ENCODE measurements at places on chromosomes 2 and 18.

DNA sequence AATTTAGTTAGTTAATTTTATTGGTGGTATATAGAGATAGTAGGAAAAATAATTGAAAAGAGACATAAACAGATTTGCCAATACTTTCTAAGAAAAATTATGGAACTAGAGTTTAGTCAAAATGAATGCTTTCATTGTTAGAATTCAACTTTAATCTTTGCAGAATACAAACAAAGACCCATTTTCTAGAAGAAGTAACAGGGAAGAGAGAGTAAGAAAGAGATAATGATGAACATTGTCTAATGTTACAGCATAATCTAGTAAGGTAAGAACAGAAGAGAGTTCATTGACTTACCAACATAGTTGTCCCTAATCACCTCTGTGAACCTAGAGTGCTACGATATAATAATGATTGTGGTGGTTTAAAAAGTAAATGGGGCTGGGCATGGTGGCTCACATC lies 23.7 kb downstream of the SCN1A start:
- ATAC-seq, result no peak

DNA sequence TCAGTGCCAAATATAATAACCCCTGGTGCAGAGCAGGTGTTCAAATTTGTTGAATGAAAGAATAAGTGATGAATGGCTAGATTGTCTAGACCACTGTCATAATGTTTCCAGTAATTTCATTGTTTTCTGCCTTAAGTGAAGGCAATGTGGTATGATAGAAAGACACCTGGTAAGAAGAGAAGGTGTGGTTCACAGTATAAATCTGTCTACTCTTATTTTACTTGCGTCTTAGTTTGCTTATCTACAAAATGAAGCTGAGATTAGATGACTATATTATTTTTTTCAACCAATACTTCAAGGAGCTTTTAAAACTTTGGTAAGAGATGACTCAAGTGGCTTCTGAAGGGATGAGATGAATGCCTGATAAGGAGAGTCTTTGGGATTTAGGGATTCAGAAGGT lies 788.4 kb downstream of the EPHA4 start:
- no peak for ATAC-seq

DNA sequence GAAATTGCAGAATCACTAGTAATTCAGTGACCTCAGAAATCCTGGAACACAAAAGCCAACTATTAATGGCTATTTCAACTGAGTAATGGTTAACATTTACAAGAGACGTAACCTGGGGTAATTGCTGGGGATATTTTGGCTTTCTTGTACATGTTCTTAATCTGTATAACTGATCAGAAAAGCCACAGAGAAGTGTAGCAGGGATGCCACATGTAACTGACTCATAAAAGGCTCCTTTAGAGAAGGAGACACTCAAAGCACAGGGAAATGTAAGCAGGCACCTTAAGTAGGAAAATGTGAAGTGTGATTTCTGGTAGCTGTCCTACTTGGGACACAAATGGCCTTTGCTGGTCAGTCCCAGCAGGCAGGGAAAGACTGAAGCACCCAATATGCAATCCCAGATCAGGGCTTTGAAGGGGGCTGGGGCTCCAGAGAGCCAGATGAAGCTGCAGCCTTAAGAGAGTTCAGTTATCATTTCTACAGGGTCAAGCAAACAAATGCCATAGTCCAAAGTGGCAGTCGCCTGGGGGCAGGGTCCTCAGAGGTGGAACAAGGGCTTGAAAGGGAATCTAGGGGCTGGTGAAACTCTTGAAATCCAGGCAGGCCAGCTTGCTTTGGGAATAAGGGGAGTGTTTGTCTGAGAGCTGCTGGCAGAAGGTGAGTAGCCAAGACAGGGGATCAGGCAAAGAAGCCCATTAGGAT lies 7.2 kb upstream of the SPOPL start:
- no peak for ATAC-seq

DNA sequence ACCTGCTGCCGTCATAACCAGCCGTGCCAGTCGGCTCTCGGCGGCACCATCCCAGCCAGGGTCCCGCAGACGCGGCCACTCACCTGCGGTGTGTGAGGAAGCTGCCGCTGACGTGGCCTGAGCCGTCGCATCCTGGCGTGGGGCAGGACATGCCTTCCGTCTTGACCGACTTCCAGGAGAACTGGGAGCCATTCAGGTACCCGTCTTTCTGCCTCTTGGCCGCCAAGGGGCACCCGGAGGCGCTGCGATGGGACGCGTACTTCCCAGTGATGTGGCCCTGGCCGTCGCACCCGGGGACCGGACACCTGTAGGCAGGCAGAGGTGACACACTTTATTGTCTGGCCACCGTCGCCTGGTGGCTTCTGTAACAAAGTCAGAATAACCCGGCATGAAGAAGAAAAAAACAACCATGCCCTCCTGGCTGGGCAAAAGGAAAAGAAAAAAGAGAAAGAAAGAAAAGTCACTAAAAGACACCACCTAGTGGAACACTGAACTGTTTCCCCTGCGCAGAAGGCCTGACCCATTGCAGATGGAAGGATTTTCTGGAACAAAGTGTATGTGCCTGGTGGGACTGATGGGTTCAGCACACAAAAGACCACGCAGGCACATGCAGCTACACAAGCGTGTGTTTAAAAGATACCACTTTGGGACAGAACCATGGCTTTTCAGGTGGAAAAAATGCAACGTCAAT lies 94.9 kb upstream of the PXDN start:
- ATAC-seq, result no peak

- ATAC-seq, result no peak
Measured at GRCh38 chr2:33240178-33240577, 236.3 kb upstream of the RASGRP3 start.

- no peak for ATAC-seq
Measured at GRCh38 chr2:221360742-221361141, 211.4 kb downstream of the EPHA4 start.

- ATAC-seq, result no peak
Measured at GRCh38 chr2:240480834-240481623, 45.6 kb downstream of the GPC1 start.

GRCh38 chr2:201854841-201855240 lies 48.5 kb downstream of the CDK15 start:
- no peak for ATAC-seq

DNA sequence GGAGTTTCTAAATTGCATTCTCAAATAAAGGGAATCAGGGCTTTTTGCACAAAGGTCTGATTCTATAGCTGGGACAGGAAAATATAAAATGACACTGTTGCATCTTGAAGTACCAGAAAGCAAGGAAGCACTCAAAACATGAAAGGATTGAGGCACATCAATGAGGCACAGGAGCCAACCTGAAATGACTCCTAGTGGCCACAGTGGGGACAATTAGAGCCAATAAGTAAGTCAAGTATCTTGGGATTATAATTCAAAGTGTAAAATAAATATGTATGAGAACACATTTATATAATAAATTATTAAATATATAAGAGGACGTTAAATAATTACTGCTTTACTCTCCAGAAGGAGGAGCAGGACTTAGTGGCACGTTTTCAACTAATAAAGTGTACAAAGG lies 1259.5 kb upstream of the CDH2 start:
- ATAC-seq, result no peak

- no peak for ATAC-seq
Measured at GRCh38 chr2:10274376-10274775, 28.3 kb upstream of the HPCAL1 start.

DNA sequence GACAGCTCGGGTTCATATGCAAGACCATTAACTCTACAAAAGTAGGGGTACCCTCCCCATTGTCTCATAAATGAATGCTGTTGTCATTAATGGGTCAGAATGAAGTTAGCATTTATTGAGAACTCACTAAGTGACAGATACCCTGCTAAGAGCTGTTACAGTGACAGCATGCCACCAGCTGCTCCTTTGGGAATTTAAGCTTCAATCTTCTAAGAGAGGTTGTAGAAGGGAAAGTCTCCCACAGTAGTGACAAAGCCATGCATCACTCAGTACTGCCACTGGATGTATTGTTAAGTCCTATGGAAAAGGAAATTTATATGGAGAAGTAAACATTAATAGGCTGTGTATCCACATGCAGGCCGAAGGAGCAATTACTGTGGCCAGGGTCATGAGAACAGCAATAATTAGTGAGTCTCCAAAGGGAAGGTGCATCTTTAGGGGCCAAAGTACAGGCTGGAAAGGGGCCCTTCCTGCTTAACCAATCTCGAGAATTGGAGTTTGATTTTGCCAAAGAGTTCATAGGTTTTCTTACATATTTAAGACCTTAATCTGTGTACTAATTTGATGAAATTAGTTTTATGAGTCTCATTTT lies 64.5 kb upstream of the FAM124B start:
- no peak for ATAC-seq

GRCh38 chr2:160700021-160700814 lies 206.6 kb upstream of the RBMS1 start:
- ATAC-seq, result no peak

DNA sequence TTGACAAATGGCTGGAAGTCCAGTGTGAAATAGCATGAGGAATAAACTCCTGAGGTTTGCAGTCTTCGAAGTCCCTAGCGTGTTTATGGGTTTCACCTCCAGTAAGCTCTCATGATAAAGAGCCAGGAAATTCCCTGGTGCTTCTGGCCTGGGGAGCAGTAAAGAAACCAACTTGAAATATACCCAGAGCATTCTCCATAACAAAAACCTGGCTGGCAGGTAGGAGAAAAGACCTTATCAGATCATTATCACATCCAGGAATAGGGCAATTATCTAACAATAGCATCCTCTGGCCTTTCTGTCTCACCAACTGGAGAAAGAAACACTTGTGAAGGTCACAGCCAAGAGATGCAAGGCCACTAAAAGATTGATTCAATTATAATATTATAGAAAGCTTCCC lies 513.6 kb upstream of the LRRTM4 start:
- no peak for ATAC-seq

DNA sequence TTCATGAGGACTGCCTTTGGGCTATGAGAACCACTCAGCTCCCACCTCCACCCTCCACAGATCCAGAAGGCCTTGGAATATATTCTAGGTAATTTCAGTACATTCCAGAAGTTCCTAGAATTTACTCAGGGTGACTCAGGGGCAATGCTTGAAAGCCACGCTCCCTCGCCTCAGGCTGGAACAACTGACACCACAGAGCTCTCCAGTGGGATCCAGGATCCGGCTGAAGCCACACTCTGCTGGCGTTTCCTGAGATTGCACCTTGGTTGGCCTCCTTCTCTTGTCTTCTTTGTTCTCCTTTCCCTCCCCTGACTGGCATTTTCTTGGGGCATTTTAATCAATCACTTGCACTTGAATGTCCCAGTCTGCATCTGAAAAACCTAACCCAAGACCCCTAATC lies 92.6 kb upstream of the KCNE4 start:
- no peak for ATAC-seq

GRCh38 chr2:44836916-44837315 lies 104.6 kb upstream of the SIX3 start:
- ATAC-seq, result no peak

DNA sequence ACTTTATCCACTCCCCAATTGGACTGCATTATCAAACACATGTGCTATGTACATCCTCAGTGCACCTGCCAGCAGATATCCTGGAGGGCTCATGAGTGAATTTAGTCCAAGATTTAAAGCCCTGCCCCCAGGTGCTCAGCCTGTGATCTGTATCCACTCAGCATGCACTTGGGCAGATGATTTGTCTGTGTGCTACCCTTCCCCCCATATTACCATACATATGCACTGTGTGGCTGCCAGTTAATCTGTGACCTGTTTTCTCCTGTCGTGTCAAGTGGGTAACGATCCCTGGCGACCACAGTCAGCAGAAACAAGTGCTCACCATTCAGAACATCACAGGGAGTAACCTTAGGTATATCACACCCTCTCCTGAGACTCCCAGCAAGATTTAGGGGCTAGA lies 10.2 kb downstream of the NAGK start:
- ATAC-seq, result no peak

GRCh38 chr2:7353571-7353970 lies 436.4 kb downstream of the RNF144A start:
- no peak for ATAC-seq

DNA sequence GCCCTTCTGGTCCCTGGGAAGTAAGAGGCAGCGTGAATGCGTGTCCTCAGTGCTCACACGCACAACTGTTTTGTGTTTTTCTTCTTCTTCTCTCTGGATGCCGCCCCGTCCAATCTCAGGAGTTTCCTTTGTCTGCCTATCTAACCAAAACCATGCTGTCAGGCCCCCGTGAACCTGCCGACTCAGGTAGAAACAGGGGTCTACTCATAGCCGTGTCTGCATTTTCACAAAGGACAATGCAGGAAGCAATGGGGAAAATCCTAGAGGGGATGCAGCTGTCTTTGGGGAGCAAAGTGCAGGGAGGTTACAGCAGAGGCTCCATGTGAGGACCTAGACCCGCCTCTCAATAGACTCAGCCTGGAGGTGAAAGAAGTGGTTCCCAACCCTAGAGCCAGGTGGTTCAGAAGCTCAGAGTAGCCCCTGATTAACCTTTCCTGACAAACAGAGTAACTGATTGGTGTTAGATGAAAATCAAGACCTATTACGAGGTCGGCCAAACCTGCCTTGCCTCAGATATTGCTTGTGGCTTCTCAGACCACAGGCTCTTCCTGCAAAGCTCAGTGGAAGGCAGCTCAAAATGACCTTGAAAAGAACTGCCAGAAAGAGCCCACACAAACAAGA lies 49.3 kb downstream of the CD226 start:
- ATAC-seq, result no peak

GRCh38 chr2:136386046-136386445 lies 268.1 kb upstream of the CXCR4 start:
- peak; percentile 60 for ATAC-seq

DNA sequence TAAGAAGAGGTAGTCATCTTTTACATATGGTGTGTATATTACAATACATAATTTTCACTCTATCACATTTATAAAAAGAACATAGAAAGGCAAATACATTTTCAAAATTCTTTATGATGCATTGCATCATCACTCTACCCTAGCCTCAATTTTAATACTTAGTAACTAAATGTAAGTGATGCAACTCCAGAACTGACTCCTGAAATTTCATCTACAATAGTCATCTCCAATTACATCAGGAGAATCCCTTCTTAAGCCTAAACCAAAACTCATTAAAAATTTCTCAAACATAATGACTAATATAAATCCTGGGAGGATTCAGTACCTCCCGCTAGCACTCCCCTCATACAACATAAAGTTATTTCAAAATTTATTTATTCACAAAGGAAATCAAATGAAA lies 15.9 kb downstream of the TMX3 start:
- no peak for ATAC-seq

DNA sequence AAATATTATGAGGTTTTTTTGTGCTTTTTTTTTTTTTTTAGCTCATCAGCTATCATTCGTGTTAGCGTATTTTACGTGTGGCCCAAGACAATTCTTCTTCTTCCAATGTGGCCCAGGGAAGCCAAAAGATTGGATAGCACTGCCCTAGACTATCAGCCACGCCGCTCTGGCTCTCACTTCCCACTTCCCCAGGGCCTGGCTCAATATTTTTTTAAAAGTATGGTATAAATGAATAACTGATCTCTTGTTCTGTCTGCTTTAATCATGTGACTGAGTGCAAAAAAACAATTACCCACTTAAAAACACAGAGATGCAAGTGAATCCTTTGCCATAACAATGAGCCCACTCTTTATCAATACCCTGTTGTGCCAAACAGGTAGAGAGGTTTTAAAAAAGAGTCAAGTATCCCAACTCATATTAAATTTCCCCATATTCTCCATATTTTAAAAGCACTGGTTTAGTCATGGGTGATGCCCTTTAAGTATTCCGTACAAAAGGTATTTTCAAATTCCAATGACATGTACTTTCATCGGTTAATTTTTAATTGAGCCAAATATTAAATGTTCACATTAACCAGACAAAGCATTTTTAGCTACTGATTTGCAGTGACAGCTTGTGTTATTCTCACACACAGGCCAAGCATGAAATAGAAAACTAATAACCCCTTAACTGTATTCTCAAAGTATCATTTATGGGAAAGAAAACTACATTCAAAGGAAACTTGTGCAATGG lies 12.6 kb downstream of the BCL2 start:
- ATAC-seq, result no peak
